ENCODE measurements at places on chromosomes 7 and 10.

DNA sequence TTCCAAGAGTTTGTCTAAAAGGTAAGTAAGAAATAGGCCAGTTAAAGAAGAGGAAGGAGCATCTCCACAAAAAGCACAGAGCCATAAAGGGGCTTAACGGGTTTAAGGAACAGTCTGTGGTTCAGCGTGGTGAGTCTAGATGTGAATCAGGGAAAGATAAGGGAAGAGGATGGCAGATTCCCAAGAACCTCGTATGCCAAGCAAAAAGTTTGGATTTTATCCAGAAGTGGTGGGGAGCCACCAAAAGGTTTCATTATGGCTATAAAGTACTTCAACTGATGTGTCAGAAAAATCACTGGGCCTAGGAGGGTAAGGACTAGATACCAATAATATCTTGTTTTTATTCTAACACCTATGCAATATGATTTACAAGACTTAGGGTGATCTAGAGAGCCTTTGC lies 161.9 kb upstream of the PTER start:
- no peak for DNase-seq

DNA sequence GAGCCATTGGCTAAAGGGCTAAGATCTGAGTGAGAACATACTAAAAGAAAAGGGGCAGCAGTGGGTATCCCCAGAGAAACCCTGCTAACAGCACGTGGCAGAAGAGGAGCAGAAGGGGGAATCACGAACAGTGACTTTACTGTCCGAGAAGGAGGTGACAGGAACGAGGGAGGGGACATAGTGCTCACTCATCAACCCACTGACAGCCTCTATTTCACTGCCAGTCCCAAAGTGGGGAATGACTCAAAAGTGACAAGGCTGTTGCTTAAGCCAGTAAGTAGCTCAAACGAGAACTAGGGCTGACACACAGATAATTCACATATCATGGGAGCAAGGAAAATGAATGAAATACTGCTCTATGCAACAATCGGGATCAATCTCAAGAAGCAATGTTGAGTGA lies 92.7 kb downstream of the RSU1 start:
- no peak for DNase-seq

DNA sequence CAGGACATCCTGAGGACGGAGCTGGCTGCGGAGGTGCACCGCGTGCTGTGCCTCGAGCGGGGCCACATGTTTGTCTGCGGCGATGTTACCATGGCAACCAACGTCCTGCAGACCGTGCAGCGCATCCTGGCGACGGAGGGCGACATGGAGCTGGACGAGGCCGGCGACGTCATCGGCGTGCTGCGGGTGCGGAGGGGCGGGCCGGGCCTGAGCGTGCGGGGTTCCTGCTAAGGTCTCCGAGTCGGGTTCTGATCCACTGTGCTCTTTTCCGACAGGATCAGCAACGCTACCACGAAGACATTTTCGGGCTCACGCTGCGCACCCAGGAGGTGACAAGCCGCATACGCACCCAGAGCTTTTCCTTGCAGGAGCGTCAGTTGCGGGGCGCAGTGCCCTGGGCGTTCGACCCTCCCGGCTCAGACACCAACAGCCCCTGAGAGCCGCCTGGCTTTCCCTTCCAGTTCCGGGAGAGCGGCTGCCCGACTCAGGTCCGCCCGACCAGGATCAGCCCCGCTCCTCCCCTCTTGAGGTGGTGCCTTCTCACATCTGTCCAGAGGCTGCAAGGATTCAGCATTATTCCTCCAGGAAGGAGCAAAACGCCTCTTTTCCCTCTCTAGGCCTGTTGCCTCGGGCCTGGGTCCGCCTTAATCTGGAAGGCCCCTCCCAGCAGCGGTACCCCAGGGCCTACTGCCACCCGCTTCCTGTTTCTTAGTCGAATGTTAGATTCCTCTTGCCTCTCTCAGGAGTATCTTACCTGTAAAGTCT lies 10.4 kb downstream of the ATG9B start:
- peak; percentile 57 for DNase-seq

DNA sequence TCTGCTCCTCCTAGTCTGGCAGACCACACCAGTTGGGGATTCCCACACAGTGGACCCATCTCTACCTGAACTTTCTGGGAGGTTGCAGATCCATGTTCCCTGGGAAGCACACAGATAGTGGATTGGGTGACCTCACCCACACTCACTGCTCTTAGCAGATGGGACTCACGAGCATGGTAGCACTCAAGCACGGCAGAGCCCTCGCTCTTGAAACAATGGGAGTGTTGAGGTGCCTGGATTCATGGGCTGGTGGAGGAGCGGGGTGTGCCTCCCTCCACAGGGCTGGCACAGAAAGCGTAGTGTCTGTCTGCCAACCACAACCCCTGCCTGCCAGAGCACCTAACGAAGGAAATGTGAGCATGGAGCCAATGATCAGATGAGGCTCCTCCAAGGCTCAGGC lies 568.0 kb downstream of the POM121L12 start:
- DNase-seq, result no peak

DNA sequence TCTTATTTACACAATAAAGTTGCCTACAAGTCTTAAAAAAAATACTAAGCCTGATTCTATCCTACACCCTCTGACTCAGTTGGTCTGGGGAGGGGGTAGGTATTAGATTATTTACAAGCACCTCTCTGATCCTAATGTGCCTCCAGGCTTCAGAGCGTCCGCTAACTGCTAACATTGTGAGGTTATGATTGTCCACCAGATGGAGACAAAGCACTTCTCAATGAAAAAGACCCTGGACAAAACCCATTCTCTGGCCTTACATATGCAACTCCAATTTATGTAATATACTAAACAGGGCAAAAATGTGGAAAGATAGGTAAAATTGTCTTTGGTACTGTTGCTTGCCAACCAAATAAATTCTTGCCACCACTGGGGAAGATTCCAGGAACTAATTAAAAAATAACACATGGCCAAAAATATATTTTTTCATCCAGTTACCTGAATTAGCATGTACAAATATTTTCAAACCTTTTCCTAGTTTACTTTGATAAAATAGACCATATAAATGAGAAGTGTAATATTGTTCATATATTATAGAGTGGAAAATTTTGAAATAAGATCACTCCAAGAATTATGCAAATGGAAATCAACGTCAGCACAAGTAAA lies 92.4 kb downstream of the KIF20B start:
- peak; percentile 19 for DNase-seq

DNA sequence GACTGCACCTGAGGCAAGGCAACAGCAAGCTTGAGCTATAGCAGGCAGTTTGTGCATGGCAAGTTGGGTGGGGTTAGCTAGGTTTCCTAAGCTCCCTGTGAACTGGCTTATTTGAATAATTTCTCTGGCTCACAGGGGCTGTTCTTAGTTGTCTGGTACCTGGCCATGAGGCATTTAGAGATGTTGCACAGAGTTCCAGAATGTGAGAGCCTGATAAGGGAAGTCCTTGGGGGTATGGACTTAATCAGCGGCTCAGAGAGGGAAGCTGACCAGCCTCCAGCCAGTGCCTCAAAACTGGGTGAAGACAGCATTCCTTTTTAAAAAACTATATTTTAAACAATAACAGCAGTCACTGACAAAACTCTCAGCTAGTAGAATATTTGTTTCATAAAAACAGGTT lies 307.4 kb downstream of the FZD1 start:
- DNase-seq, result no peak

- no peak for DNase-seq
Observed at GRCh38 chr10:105540381-105540780, 899.3 kb downstream of the SORCS3 start.
